Lower leg skin (tissue), 4 donors: ENCODE measurements at places on chromosomes 11 and 22. TPM values are rescaled to one million over a fixed set of nuclear protein-coding genes. Genes with fewer than 3 reads are reported as not detected.

Gene C11orf24
- 12.5 TPM for total RNA-seq

Gene CSKMT
- 2.9 TPM for total RNA-seq

Gene DEFB131B
- not detected for total RNA-seq

Gene ADM2
- not detected for total RNA-seq

Gene OAF
- 5.5 TPM for total RNA-seq

Gene CREB3L1
- total RNA-seq, result 0.46 TPM

Gene SUSD2
- 27.9 TPM for total RNA-seq

Gene SLC7A4
- 4.1 TPM for total RNA-seq

Gene GATD1
- total RNA-seq, result 52.4 TPM

Gene FBLN1
- total RNA-seq, result 181 TPM

Gene DRICH1
- total RNA-seq, result not detected

Gene VSIG10L2
- 7.2 TPM for total RNA-seq

Gene TTC9C
- 23.7 TPM for total RNA-seq

Gene SDHAF2
- total RNA-seq, result 32.0 TPM

Gene APOA4
- total RNA-seq, result not detected

Gene CCDC87
- total RNA-seq, result 0.29 TPM

Gene PIWIL4
- total RNA-seq, result 0.67 TPM

Gene WNT11
- total RNA-seq, result 4.2 TPM

Gene TRIM22
- 7.2 TPM for total RNA-seq

Gene LDHAL6A
- total RNA-seq, result not detected

Gene ZBED4
- 11.6 TPM for total RNA-seq

Gene CASP12
- total RNA-seq, result not detected

Gene REXO2
- total RNA-seq, result 78.4 TPM

Gene TMEM151A
- total RNA-seq, result not detected

Gene IFTAP
- 12.4 TPM for total RNA-seq

Gene MYRF
- total RNA-seq, result not detected

Gene BRSK2
- total RNA-seq, result 0.68 TPM

Gene PHLDA2
- 8.1 TPM for total RNA-seq

Gene ZP1
- total RNA-seq, result not detected

Gene IRAG1
- 10.9 TPM for total RNA-seq

Gene SCARF2
- total RNA-seq, result 9.6 TPM

Gene ACRV1
- total RNA-seq, result not detected

Gene SERPIND1
- total RNA-seq, result not detected

Gene FAM111B
- 0.19 TPM for total RNA-seq

Gene TYR
- 11.4 TPM for total RNA-seq

Gene NXPE1
- total RNA-seq, result not detected

Gene BCO2
- total RNA-seq, result 3.3 TPM

Gene SCGB1C1
- not detected for total RNA-seq

Gene TSPAN32
- 2.4 TPM for total RNA-seq

Gene CLMP
- 24.7 TPM for total RNA-seq

Gene OR52N4
- not detected for total RNA-seq
